Stimulated activated CD4-positive, alpha-beta T cell treated with anti-CD3 and anti-CD28 coated beads, Interleukin-2, amount 100 ng/mL, for 24 hours (primary cell): ENCODE measurements at places on chromosomes 6 and 20.

GRCh38 chr6:29941916-29942274 is 437 bp upstream of the HLA-A start:
- no peak for DNase-seq

DNA sequence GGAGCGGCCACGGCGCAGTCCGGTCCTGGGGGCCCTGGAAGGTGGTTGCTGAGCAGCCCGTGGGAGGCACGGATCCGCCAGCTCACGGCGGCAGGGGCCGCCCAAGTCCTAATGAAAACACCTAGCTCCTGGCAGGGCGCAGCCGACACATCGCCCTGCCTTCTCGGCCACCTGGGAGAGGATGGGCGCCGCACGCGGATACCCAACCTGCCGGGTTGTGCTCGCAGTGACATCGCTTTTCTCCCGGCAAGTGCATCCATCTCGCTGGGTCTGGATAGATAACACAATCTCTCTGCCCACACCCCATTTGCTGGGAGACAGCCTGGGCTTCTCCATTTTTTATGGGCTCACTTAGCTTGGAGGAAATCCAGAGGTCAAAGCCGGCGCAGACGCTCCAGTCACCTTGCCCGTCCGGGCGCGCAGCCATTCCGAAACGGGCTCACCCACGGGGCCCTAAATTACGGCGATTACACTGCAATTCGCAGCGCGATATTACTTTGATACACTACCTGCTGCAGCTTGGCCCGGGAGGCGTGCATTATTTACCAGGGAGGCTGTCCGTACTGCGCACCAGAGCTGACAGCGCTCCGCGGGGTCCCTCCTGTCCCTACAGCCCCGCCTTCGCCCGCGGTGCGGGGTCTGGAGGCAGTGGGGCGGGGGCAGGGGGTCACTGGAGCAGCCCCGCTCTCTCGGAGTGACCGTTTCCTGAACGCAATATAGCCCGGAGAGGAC is 36.2 kb upstream of the CCDC167 start:
- DNase-seq: no peak

- no peak for DNase-seq
Measured at GRCh38 chr6:110537208-110538123, 61.1 kb upstream of the SLC22A16 start.

DNA sequence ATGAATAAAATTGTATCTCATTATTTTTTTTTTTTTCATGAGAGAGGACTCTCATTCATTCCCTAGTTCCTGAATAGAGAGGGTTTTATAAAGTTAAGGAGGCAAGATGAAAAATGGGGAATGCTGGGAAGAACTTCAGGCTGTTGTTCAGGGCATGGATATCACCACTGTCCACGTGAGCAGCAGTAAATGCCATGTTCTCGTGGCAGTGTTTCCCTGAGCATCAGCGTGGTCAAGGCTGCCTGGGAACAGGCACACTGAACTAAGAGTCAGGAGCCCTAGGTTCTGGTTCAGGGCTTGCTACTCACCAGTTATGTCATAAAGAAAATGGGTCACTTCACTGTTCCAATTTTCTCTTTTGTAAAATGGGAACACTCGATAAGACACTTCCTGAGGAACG is 93.2 kb downstream of the MAN1A1 start:
- no peak for DNase-seq

DNA sequence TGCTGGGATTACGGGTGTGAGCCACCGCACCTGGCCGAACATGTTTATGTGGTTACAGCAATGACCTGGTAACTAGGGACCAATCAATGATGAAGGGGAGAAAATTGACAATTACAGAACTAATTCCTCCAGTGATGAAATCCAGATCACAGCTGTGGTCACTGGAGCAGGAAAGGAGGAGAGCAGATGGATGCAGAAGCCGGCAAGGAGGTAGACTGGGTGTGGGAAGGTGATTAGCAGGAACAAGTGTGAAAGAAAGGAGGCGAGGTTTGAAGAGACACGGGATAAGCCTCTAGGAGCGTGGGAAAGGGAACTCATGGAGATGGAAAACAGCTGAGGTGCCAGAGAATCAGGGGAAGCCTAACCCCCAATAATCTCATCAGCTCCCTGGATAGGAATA is 17.2 kb upstream of the SPAG4 start:
- no peak for DNase-seq

- DNase-seq: no peak
Measured at GRCh38 chr20:50434321-50434652, 75.9 kb upstream of the PTPN1 start.

DNA sequence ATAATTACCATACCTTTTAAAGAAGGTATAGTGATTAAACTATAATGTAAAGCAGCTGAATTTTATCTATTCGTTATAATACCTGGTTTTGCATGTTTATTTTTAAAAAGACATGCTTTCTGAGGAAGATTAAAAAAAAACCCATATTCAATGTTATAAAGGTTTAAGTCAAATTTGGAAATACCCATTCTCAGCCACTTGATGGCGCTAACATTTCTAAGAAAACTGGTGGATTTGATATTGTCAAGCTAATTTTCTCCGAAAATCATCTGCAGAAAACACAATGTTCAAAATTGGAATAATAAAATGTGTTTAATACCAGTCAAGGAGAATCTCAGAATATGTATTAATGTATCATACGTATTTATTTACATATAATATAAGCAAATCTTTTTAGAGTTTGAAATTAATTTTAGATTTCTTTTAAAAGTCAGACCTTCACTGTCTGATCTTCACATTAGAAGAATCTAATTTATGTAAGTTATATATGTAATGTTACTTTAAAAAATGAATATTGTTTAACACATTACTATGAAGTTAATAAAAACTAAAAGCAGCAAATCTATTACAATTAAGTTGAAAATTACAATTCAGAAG is 35.0 kb downstream of the SHPRH start:
- DNase-seq: no peak

- DNase-seq: peak; percentile 65
Measured at GRCh38 chr6:24719125-24719971, at the start of gene C6orf62. Gene C6orf62, minus strand, starts transcription at chr6:24719154. Its CDS starts 486 bp downstream, at chr6:24718668.
